Endothelial cell of umbilical vein (primary cell): ENCODE measurements at places on chromosomes 2 and 18. TPM values are rescaled to one million over a fixed set of nuclear protein-coding genes. Genes with fewer than 3 reads are reported as not detected.

GRCh38 chr2:231497651-231498050 is 32.6 kb downstream of the NMUR1 start:
- no peak for DNase-seq
- H3K27ac ChIP-seq: no peak overlapping the region
- H3K4me1 ChIP-seq: no peaks in the 10 kb centered on the region
- H3K36me3 ChIP-seq: no peaks in the 10 kb centered on the region

DNA sequence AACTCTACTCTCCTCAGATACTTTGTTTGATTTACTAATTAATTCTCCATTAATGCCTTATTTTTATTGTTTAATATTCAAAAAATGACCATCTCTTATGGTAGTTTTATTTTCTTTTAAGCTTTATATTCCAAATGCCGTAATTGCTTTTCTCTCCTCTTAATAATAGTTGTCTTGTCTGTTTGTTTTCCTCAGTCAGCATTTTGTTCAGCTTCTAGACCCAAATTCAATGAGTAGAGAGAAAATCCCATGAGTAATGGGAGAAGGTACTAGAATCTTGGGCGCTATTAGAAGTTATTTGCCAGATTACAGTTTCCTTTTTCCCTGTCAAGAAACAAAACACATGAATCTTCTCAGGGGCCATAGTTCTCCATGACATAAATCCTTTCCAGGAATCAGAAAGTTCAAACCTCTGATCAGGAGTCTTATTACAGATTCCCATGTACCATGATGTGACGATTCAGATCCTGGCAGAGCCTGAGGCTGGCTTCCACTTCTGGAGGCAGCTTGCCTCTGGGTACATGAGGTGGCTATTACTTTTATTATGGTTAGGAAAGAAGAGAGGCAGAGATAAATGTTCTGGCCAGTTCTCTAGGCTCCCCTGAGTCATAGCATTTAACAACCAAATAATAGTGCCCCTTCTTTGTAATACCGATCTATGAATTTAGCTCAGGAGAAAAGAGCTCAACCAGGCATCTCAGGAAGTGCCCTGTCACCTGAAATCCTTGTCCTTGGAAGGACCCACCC is 485.1 kb upstream of the SETBP1 start:
- DNase-seq: no peak
- no peak overlapping the region for H3K27ac ChIP-seq
- no peaks in the 10 kb centered on the region for H3K36me3 ChIP-seq
- no peaks in the 10 kb centered on the region for H3K4me1 ChIP-seq

Gene FRZB
- 0.09 TPM in 1 of 2 replicates, not detected in the other for total RNA-seq

Gene INPP5D
- total RNA-seq: 43.3 and 46.6 TPM in 2 replicates

Gene GBX2
- 3.6 TPM in 2 replicates for total RNA-seq

Gene TSGA10
- 0.51 and 2.7 TPM in 2 replicates for total RNA-seq

DNA sequence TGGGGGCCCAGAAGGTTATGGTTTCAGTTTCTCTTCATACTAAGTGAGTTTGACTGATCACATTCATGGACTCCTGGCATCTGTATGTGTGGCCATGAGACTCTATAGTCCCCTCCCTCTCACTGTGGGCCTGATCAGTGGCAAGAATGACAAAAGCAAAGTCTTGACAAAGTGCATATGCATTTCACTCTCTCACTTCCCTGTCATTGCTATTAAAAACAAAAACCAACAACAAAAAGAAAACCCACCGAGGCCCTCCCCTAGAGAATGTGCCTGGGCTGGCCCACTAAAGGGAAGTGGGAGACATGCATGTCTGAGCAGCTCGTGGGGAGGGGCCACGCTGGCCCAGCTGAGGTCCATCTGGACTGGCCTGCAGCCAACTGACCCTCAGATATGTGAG is 600.1 kb upstream of the RAB6C start:
- no peaks in the 10 kb centered on the region for H3K4me1 ChIP-seq
- H3K27ac ChIP-seq: no peak overlapping the region
- DNase-seq: no peak
- no peaks in the 10 kb centered on the region for H3K27me3 ChIP-seq

- no peak for DNase-seq
- H3K27me3 ChIP-seq: peaks cover 4% of the 10 kb centered on the region
- no peaks in the 10 kb centered on the region for H3K36me3 ChIP-seq
- no peaks in the 10 kb centered on the region for H3K4me1 ChIP-seq
- no peak overlapping the region for H3K4me3 ChIP-seq
- H3K27ac ChIP-seq: no peak overlapping the region
Observed at GRCh38 chr2:74314107-74314506, 29.1 kb downstream of the SLC4A5 start.

DNA sequence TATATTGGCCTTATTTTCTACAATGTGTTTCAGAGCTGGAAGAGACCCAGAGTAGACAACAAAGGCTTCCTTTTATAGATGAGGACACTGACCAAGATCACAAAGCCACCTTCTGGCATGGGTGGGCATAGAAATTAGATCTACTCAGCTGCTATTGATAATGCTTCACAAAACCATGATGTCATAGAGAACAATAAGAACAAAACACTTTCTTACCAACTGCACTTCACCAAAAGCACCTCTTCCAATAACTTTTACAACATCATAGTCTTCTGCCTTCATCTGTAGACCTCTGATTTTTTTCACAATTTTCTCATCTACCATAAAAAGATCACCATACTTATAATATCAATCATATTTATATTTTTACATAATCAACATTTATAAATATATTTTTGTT is 58.1 kb downstream of the ROCK2 start:
- H3K27ac ChIP-seq: no peak overlapping the region
- no peak for DNase-seq
- no peak overlapping the region for H3K4me3 ChIP-seq
- peaks cover 17% of the 10 kb centered on the region for H3K4me1 ChIP-seq
- H3K27me3 ChIP-seq: no peaks in the 10 kb centered on the region
- H3K36me3 ChIP-seq: peaks cover 3% of the 10 kb centered on the region

DNA sequence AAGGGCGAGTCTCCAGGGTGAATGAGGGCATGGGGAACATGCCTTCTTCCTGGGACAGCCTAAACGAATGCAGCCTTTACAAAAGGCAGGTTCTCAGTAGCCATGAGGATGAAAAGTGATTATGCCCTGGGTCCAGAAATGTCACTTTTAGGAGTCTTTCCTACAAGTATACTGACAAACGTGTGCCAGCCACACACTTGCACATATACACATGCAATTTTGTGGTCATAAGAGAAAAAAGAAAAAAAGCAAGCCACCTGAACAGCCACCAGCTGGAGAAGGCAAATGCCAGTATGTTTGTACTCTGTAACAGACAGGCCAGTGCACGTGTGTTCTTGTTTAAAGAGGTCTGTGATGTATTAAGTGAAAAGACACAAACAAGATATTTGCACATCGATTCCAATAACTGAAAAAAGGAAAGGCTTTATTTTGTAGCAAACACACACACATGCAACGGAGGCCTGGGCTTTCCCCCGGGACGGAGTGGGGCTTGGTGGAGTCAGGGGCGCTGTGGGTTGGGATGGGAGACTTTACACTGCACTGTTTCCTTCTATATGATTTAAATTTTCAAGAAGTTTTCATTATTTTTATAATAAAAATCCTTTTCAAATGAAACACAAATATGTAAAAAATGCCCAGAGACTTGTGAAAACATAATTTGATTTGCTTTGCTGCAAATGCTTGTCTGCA is 108.4 kb downstream of the FAM210A start:
- no peak overlapping the region for H3K27ac ChIP-seq
- H3K4me1 ChIP-seq: peaks cover 6% of the 10 kb centered on the region
- H3K36me3 ChIP-seq: no peaks in the 10 kb centered on the region
- H3K4me3 ChIP-seq: no peak overlapping the region

DNA sequence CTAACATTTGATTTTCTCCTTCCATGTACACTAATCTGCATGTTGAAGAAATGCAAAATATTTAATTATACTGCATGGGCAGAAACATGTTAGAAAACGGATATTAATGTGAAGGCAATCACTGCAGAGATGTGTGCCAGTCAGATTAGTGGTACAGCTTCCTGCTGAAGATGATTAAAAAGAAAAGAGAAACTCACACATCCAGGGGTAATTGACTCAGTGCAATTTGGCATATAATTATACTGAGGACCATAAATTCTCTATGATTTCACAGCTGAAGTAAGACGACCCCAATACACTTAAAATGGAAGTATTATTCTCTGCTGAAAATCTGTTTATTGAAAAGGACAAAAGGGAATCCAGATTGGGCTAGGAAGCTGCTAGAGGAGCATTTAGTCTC is 243.4 kb downstream of the TGIF1 start:
- H3K4me1 ChIP-seq: no peaks in the 10 kb centered on the region
- no peak overlapping the region for H3K27ac ChIP-seq
- H3K27me3 ChIP-seq: peaks cover 2% of the 10 kb centered on the region
- no peak overlapping the region for H3K4me3 ChIP-seq

DNA sequence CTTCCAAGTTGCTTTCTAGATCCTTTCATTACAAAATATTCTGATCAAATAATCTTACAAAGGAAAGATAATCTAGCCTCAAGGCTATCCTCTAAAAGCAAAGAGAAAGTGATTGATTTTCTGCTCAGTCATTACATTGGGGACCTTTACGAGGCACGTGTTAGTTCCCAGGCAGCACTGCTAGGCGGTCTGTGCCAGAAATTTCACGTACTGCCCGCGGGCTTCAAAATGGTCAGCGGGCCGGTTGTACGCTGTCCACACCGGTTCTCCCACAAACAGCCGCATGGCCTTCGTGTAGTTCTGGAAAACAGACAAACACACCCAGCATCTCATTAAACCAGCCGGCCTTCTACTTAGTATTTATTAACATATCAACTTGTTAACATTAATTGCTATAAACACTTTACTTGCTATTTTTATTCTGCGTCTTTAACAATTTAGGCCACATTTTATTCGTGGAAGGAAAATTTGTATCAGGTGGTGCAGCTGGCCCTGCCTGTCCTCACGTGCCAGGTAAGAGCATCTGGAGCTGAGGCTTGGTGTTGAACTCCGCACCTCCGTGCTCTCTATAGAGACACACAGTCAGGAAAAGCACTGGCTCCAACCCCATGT is 20.4 kb downstream of the ADI1 start:
- H3K27ac ChIP-seq: no peak overlapping the region
- no peaks in the 10 kb centered on the region for H3K27me3 ChIP-seq
- no peaks in the 10 kb centered on the region for H3K4me1 ChIP-seq
- H3K36me3 ChIP-seq: peaks cover 23% of the 10 kb centered on the region

Gene ACTG2
- total RNA-seq: not detected in 2 replicates

- H3K36me3 ChIP-seq: no peaks in the 10 kb centered on the region
- H3K27ac ChIP-seq: no peak overlapping the region
- peaks cover 9% of the 10 kb centered on the region for H3K4me1 ChIP-seq
- no peak overlapping the region for H3K4me3 ChIP-seq
Observed at GRCh38 chr2:187644981-187645380, 90.7 kb upstream of the TFPI start.

Gene NCK2
- 38.4 and 39.1 TPM in 2 replicates for total RNA-seq

- no peaks in the 10 kb centered on the region for H3K27me3 ChIP-seq
- H3K4me3 ChIP-seq: no peak overlapping the region
- no peak for DNase-seq
- H3K27ac ChIP-seq: no peak overlapping the region
- H3K36me3 ChIP-seq: no peaks in the 10 kb centered on the region
Observed at GRCh38 chr2:167490455-167490854, 602.2 kb downstream of the XIRP2 start.

DNA sequence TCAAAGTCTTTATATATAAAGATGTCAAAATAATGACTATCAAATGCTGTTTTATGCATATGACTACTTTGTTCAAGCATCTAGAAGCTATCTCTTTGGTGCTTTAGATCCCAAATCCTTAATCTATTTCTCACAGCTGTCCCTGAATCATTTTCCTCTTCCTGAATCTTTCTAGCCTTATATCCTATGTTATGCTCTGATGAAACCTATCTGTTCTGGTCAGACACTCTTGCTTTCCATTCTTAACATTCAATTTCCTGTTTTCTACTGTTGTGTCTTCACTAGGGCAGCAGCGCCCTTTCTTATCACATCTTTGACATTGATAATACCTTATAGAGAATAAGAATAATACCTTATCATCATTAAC is 6.3 kb upstream of the PARD3B start:
- no peaks in the 10 kb centered on the region for H3K36me3 ChIP-seq
- H3K4me1 ChIP-seq: peaks cover 32% of the 10 kb centered on the region
- DNase-seq: no peak

GRCh38 chr2:47095349-47096020 is 59.6 kb downstream of the STPG4 start:
- H3K4me3 ChIP-seq: no peak overlapping the region
- H3K4me1 ChIP-seq: peaks cover 8% of the 10 kb centered on the region
- no peaks in the 10 kb centered on the region for H3K36me3 ChIP-seq
